Activated naive CD4-positive, alpha-beta T cell (primary cell): ENCODE measurements at places on chromosomes 1 and 21.

DNA sequence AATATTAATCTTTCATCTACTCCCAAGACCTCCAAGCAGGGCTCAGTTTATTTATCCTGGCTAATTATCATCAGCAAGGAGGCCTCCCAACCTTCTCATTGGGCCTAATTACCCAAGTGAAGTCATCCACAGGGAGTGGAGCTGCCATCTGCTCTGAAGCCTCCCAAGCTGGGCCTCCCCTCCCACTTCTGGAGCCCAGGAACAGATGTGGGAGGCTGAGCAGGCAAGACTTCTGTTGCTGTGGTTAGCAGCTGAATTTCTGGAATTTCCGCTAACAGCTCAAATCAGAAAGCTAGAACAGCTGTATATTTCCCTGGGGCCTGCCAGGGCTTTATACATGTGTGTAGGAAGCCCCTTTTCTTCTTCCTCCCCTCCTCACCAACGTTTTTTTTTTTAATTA lies 127.5 kb downstream of the UCK2 start:
- DNase-seq: no peak

GRCh38 chr1:95325349-95325748 lies 91.3 kb downstream of the RWDD3 start:
- no peak for DNase-seq

GRCh38 chr1:16149146-16149545 lies 6.7 kb downstream of the EPHA2 start:
- no peak for DNase-seq

- DNase-seq: no peak
Measured at GRCh38 chr1:68271596-68271995, 39.3 kb upstream of the WLS start.

DNA sequence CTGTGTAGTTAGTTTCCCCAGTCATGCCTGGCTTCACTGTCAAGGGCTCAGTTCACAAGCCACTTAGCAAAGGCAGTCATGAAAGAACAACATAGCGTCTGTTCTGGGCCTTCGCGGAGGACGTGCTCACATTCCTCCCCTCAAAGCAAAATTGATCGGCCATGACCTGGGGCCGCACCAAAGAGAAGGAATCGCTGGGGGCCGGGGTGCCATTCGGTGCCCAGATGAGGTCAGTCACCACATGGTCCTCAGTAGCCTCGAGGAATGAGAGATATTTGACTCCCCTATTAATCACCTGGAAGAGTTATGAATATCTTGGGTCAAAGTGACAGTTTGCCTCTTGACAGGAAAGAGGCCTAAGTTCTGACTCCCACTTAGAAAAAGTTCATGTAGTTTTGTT lies 251.1 kb upstream of the JUN start:
- DNase-seq: no peak
